SK-N-MC (cell line): ENCODE measurements at places on chromosomes 13 and 19.

GRCh38 chr19:48963371-48964204, 1.5 kb upstream of the FTL start:
- DNase-seq = no peak

- no peak for DNase-seq
Observed at GRCh38 chr13:112506046-112506445, 81.9 kb downstream of the TUBGCP3 start.

DNA sequence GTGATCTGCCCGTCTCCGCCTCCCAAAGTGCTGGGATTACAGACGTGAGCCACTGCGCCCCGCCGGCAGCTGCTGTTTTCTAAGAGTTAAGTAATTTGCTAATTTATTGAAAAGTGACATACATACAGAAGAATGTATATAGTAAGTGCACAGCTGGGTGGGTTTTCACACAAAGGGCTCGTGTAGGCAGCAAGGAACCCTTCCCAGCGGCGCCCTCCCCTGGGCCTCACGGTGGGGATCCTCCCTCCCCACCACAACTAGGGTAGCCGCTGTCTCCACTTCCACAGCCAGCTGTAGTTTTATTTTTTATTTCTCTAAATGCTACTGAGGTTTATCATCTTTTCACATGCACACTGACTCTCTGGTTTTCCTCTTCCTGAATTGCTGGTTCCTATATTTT, 64.9 kb downstream of the CRYL1 start:
- no peak for DNase-seq

DNA sequence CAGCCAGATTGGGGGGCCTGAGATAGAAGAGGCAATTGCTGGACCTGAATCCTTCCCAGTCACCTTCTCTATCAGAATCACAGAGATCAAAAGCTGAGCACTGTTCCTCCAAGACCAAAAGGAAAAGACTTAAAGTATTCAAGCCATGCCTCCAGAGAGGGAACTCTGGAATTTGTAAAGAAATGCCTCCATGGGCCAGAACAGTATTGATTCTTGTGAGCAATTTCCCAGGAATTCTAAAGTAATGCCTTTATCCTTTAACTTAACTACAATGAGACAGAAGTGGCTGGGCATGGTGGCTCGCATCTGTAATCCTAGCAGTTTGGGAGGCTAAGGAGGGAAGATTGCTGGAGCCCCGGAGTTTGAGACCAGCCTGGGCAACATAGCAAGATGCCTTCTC, 148.8 kb downstream of the FLT1 start:
- DNase-seq = no peak

- DNase-seq = peak; percentile 8
Observed at GRCh38 chr19:35549174-35549788, 3.9 kb downstream of the TMEM147 start.

- DNase-seq = peak; percentile 92
Observed at GRCh38 chr19:49210108-49210900, 52.7 kb downstream of the TRPM4 start.

- no peak for DNase-seq
Observed at GRCh38 chr19:35975608-35976214, 19.3 kb upstream of the SDHAF1 start.

DNA sequence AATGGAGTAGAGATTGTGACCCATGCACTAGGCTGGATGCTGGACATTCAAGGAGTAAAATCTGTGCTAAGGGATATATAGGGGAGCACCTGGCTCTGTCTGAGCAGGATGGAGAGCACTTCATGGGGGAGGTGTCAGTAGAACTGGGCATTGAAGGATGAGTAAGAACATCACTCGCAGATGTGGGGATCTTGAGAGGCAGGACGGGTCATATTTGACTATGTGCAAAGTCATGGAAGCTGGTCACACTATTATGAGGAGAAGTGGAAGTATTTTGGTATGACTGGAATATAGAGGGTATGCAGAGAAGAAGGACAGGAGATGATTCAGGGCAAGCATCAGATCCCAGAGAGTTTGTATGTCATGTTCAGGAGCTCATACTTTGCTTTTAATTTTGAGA, 62.9 kb upstream of the PCDH8 start:
- no peak for DNase-seq

GRCh38 chr13:41471785-41472184, 14.4 kb downstream of the RGCC start:
- no peak for DNase-seq

- DNase-seq = no peak
Observed at GRCh38 chr13:100794575-100794974, 120.0 kb upstream of the TMTC4 start.

- DNase-seq = no peak
Observed at GRCh38 chr19:33677745-33678426, 56.1 kb downstream of the CHST8 start.

DNA sequence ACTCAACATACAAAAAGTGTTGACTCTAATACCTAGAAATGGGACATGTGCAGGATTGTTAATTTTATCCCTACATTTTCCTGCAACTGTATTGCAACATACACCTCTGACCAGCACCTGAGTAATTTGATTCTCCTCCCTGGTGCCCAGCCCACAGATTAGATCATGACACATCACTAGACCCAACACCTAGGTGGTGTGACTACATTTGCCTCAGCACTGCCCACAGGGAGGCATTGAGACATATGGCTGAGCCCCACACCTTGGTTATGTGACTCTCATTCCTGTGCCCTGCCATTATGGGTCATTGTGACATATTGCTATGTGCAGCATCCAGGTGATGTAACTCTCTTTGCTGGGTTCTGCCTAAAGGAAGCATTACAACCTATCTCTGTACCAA, 13.2 kb upstream of the ZNF254 start:
- DNase-seq = no peak

GRCh38 chr13:45196622-45197021, 4.2 kb downstream of the KCTD4 start:
- no peak for DNase-seq

- DNase-seq = no peak
Observed at GRCh38 chr13:104389691-104390090, 1323.5 kb upstream of the SLC10A2 start.

DNA sequence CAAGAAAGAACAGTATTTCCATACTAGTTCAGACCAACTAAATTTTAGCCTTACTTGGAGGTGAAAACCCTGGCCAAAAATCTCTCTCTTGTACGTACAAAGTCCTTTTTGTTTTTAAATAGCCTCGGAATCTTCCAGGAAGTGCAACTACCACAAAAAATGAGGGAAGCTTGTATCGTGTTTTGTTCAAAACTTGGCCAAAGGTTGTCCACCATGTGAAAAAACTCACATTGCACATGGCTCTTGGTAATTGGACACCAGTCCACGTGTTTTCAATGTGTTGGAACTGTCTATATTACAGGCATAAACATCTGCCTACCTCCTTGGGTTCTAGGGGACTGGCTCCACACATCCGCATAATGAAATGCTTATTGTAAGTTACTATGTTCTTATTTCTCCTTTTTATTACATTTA, 15.2 kb upstream of the STRN4 start:
- no peak for DNase-seq

GRCh38 chr19:1265615-1266128, 3.5 kb upstream of the CIRBP start:
- DNase-seq = no peak

DNA sequence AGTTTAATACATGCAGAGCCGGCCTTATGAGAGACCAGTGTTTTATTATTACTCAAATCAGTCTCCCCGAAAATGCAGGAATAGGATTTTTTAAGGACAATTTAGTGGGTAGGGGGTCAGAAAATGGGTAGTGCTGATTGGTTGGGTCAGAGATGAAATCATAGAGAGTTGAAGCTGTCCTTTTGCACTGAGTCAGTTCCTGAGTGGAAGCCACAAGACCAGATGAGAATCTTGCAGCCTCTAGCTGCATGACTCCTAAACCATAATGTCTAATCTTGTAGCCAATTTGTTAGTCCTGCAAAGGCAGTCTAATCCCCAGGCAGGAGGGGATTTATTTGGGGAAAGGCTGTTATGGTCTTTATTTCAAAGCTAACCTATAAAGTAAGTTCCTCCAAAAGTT, 1163.9 kb downstream of the DIAPH3 start:
- no peak for DNase-seq

- DNase-seq = no peak
Observed at GRCh38 chr19:36113894-36114720, 568 bp downstream of the POLR2I start.

GRCh38 chr19:57818378-57818777, 3.7 kb upstream of the ZNF552 start:
- DNase-seq = no peak

GRCh38 chr19:20182222-20182785, 15.3 kb downstream of the ZNF486 start:
- no peak for DNase-seq

DNA sequence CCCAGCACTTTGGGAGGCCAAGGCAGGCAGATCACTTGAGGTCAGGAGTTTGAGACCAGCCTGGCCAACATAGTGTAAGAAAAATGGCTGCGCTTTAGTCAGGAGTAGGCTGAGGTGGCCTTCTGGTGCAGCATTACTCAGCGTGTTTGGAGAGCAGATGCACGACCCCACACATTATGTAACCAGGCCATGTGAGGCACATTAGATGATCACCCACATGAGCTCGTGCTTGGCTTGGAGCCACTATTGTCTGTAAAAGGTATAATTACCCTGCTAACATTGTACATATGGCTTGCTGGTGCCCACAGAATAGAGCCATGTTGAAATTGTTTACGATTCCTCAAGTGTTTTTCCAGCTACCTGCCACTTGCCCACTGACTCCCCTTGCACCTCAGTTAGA, 24.0 kb upstream of the SCEL start:
- DNase-seq = no peak

DNA sequence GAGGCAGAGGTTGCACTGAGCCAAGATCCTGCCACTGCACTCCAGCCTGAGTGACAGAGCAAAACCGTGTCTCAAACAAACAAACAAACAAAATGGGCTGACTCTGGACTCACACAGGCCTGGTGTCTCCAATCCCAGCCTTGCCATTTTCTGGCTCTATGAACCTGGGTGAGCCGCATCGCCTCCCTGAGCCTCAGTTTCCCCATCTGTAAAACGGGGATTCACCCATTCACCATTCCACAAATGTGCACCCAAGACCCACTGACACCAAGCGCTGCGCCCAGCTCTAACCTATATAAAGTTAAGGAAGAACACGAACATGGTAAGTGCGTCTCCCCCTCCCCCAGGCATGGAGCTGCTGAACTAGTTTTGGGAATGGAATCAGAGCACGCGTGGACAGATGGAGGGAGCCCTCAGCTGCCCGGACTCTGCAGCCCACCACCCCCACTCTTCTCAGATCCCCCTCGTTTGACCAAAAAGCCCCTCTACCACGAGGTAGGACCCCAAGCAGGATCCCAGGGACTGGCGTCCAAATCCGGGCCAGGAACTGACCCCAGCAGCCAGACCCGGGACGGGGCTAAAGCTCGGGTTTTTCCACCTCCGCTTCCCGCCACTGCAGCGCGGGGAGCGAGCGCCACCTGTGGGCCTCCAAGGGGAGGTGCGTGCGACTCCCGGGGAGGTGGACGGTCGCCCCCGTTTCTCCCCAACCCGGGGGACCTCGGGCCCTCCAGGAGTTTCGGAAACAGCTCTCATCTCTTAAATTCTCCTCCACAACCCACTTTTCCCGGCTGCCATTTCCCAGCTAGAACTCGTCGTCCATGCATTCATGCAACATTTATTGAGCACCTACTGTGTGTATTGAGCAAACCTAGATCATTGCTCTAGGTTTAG, 33.0 kb upstream of the ADGRE5 start:
- no peak for DNase-seq

GRCh38 chr19:19354007-19354406, 33.4 kb downstream of the MAU2 start:
- no peak for DNase-seq

- DNase-seq = no peak
Observed at GRCh38 chr19:6577476-6578125, 13.3 kb downstream of the CD70 start.

DNA sequence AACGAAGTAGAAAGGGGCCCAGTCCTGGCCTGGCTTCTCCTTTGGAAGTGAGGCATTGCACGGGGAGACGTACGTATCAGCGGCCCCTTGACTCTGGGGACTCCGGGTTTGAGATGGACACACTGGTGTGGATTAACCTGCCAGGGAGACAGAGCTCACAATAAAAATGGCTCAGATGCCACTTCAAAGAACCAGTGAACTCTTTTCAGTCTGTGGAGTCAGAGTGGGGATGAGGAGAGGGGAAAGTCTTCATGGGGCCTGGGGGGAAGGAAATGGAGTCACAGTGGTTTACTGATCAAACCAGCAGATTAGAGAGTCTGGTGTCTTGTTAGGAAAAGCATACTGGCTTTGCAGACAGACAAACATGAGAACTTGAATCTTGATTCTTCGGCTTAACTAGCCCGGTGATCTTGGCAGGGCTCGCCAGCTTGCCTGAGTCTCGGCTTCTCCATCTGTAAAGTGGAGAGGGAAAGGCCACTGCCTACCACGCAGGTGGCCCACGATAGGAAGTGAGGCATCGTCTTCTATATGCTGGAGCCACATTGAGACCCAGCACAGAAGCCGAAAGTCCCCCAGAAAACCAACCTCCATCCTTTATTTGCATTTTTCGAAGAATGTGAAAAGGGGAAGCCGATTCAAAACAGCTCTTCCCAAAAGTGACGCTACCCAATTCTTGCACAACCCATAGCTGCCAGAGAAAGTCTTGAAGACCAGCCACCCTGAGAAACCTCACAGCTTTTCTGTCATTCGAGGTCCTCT, at the start of gene FFAR1:
Gene FFAR1, plus strand, starts transcription at position 732 of the 759 bp plus-strand sequence. CDS start 3,650 bp downstream, outside the sequence.
- no peak for DNase-seq

DNA sequence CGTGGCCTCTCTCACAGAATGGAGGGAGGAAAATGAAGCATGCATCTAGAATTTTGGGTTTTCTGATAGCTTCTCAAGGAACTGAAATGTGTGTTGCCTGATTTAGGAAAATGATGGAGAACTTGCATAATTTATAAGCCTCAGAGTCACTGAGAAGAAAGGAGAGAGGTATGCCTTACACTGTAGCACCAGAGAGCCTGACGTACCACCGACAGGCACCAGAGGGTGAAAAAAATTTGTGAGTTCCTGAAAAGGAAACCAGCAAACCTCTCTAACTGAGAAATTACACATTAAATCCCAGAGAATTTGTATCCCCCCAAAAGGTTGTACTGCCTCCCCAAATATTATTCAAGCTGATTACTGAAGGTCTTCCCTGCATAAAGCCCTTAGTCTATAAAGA, 915.3 kb upstream of the SLITRK6 start:
- DNase-seq = no peak

GRCh38 chr13:38819596-38819995, 132.7 kb downstream of the FREM2 start:
- no peak for DNase-seq

GRCh38 chr13:40629678-40630384, 36.6 kb downstream of the FOXO1 start:
- DNase-seq = no peak

DNA sequence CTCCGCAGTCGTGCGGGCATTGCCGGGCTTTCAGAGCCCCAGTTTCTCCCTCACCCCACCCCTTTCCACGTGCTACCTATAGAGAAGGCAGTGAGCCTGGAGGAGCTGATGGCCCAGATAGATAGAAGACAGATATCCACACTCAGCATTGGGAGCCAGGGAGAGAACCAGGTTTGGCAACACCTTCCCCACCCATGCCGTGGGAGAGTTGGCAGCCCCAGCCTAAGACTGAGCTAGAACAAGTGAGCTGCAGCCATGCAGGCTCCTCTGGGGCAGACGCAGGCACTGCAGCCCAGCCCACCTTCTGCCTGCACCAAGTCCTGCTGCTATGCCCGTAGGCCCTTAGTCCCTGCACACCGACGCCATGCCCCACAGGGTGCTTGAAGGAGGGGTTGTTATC, 10.3 kb upstream of the KRTDAP start:
- DNase-seq = no peak

GRCh38 chr13:44045180-44045562, 165.5 kb downstream of the LACC1 start:
- no peak for DNase-seq

- no peak for DNase-seq
Observed at GRCh38 chr13:42474954-42475353, 99.0 kb upstream of the TNFSF11 start.
